ENCODE measurements at places on chromosomes 3 and 15.

DNA sequence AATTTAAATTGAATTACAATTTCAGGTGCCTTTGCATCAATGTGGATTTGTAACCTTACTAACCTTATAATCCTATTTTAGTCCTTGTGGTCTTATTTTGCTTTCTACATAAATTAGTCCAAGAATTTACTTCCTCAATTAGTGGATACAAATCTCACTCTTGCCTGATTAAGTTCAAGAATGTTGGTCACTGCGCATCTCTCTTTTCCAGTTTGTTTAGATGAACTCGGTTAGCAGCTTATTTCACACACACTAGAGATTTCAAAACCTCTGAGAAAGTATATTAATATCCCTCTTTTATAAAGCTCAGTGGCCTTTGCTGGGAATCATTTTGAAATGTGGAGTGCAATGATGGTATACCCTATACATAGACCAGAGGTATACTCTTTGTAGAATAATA, 243.4 kb downstream of the DTWD1 start:
- DNase-seq, result no peak

- no peak for DNase-seq
Observed at GRCh38 chr15:56984681-56985481, 66.4 kb downstream of the TCF12 start.

GRCh38 chr3:175432376-175433025, 573.4 kb downstream of the NAALADL2 start:
- DNase-seq, result no peak

- no peak for DNase-seq
Observed at GRCh38 chr15:91445695-91446228, 345.7 kb downstream of the SV2B start.

DNA sequence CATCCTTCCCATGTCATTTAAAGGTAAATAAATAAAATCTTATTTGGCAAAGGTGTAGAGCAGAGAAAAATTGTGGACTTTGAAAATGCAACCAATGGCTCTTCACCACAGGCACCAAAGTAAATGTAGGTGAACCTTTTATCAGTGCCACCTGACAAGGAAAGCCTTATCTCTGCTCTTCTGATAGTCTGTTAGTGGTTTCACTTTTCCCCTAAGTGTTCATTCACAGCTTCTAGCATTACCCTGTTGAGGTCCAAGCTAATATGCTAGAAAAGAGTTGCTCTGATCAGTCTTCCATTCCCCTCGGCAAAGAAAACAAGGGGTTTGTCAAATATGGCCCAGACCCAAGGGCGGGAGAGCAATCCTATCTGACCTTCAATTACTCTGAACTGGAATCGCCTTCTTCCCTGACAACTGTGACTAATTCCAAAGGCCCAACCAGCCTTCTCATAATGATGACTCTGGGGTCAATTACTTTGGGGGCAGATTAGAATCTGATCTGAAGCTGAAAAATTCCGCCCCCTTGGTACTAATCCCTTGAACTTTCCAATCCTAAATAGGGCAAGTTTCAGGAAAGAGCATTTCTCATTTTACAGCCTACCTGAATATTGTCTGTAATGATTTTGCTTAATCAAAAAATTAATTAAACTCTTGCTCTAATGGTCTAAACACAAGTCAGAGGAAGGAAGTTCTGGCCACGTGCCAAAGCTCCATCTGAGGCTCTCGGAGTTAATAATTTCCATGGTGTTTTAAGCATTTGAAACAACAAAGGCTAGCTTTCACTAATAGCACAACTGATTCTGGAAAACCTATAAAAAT, 52.4 kb downstream of the SETMAR start:
- no peak for DNase-seq

GRCh38 chr3:102400142-102400541, 34.7 kb upstream of the ZPLD1 start:
- no peak for DNase-seq

GRCh38 chr3:110069761-110070160, 732.4 kb upstream of the DPPA4 start:
- no peak for DNase-seq

- no peak for DNase-seq
Observed at GRCh38 chr3:114218006-114218405, 19.4 kb downstream of the ZNF80 start.

GRCh38 chr15:38154837-38155236, 97.8 kb upstream of the SPRED1 start:
- DNase-seq, result no peak

DNA sequence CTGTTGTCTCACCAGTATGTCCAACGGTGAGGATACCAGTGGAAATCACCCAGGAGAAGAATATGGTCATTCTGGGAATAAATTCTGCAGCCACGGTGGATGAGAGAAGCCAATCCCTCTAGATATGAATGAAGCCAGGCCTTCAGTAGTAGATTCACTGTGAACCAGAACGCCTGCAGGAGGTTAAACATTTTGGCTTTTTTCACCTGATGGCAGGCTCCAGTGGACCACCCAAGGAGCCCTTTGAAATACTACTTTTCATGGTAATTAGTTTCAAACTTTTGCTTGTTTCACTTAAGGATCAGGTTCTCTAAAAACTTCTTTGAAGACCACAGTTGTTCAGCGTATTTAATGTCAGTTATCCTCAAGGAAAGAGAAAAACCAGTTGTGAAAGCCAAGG, 353.4 kb downstream of the RORA start:
- no peak for DNase-seq

DNA sequence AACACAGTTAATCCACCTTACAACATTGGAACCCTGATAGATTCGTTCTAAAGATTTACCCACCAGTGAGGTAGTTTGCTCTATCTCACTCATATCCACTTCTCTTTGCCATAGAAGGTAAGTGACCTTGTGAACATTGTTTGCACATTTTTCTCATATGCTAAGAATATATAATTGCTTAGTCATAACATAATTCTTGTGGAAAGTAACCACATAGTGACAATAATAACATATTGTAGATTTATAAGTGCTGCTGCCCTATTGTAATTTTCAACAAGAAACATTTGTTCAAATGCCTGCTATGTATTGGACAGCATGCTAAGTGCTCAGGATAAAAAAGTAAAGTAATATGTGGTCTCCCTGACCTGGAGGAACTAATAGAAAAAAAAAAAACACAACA, 554.2 kb upstream of the KCNMB2 start:
- no peak for DNase-seq

DNA sequence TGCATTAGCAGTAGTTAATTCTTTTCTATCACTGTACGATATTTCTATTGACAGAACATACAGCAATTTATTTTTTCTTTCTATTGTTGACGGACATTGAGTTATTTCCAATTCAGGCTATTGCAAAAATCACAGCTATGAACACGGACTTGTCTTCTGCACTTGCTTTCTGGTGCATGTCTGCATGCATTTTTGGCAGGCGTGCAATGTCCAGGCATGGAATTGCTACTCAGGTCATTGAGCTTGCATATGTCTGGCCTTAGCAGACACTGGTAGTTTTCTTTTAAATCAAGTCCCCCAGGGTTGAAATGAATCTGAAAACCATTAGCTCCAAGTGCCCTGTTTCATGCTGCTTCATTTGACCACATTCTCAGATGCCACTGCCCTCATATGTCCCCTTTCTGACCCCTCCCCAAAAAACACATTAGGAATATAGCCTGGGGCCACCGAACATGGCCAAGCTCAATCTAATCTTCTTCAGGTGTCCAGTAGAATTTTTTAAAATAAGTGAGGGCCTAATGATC, 72.8 kb downstream of the LRIG1 start:
- no peak for DNase-seq

- no peak for DNase-seq
Observed at GRCh38 chr15:89494941-89495637, 1.3 kb downstream of the RHCG start.

GRCh38 chr3:127177226-127177625, 15.7 kb upstream of the PRR23E start:
- DNase-seq, result no peak

DNA sequence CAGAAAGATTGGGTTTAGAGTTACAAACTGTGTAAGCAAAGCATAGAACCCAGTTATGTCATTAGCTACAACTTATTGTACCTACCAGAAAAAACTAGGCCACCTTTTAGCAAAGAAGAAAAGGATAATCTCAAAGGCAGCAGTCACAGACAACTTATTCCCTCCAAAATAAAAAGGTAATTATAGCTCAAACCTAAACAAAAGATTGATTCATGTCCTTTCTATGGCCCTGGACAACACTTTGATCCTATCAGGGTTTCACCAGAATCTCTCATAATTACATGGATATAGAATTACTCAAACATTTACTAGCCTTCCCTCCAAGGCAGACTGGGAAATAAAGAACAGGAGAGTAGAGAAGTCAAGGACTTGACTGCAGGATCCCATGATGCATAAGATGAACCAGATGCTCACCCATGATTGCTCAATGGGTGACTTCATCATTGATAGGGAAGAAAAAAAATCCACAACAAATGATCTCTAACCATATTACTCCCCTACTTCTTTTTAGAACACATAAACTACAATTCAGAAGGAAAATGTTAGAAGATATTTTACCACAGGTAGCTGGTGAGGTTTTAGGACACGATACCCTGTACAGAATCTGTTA, 17.4 kb downstream of the DET1 start:
- DNase-seq, result no peak

DNA sequence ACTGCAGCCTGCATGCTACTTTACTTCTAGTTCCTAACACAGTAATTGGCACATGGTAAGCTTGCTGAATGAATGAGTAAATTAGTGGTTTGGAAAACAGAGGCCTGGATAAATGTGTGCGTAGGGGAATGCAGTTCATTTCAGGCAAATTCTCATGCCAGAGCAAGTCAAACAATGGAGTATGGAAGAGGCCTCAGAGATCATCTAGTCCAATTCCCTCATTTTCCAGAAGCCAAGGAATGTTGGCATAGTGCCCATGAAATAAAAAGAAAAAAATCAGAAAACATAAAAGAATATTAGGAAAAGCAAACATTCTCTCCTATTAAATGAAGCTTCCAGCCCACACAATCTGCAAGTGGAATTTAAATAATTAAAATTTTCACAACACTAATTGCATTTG, 92.4 kb downstream of the MB21D2 start:
- no peak for DNase-seq

- no peak for DNase-seq
Observed at GRCh38 chr3:62493109-62493801, 119.9 kb upstream of the FEZF2 start.

DNA sequence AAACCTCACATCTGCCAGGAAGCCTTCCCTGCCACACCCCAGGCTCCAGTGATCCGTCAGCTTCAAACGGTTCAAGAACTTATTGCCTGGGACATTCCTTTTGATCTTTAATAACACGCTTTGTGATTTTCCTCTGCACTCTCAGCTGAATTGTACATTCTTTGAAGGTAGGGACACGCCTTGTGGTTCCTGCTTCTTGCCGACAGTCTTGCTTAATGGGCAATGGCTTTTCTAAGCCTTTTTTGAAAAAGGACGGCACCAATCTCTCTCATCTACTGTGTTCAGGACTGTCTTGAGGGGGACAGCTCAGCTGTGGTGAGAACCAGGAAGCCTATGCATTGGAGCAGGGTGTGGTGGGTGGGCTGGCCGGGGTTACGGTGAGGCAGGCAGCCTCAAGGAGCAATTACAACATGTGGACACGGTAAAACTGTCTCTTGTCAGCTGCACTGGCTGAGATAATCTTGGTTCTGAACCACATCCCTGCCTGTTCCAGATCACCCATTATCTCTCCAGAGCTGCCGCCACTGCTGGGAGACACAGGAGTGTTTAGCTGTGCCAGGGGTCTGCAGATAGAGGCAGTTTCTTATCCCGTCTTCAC, 46.0 kb upstream of the GLCE start:
- no peak for DNase-seq

DNA sequence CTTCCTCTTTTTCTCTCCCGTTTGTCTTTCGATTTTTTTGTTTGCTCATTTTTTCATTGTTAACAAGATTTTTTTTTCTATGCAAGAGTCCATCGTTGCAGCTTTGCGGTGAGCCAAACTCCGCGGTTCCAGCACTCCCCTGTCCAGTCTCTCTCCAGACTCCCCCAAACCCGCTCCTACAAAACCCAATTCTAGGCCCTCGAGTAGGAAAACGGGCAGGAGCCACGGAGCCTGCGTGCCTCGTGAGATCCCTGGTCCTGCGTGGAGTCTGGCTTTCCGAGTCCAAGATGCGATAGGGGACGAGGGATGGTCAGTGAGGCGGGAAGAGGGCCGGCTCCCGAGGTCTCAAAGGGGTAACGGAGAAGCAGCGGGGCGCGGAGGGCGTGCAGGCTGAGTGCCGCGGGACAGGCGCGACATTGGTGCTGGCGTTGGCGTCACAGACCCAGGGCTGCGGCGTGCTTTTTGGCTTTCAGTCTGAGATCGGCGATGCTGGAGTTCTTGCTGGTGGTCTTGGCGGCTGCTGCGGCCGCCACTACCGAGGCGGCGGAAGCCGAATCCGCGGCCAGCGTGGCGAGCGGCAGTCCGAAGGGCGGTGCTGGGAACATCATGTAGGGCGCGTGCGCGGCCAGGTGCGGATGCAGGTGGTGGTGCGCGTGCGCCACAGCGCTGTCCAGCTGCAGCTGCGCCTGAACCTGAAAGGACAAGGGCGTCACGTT, 8.5 kb downstream of the SHOX2 start:
- peak; percentile 75 for DNase-seq

DNA sequence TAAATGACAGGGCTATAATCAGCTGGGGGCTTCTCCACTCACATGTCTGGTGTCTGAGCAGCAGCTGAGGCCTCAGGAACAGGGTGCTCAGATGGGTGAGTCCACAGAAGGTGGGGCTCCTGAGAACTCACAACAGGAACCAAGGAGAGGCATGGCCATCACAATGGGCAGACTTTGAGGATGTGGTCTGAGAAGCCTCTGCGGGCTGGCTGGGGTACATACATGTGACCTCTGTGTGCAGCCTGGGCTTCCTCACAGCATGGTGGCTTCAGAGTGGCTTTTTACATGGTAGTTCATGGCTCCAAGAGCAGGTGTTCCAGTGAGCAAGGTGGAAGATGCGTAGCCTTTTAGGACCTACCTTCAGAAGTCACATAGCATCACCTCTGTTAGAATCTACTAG, 58.8 kb downstream of the TRPC1 start:
- DNase-seq, result no peak

- no peak for DNase-seq
Observed at GRCh38 chr3:284322-284721, 87.8 kb downstream of the CHL1 start.

DNA sequence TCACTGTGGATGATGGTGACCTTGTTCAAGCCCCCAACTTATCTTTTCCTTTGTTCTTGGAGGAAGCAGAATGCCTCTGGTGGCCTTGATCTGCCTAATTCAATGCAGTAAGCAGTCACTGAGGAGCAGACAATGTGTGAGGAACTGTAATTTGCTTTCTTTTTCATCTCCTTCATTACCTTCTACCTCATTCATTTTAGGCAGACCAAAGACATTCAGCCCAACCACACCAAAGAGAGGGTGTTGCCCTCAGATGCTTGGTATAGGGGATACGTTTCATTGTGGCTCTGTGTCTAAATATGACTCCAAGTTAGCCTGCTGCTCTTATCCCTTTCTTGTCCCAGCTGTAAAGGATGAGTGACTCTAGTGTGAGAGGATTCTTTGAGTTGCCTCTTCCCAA, 15.3 kb downstream of the EXOSC7 start:
- DNase-seq, result no peak

GRCh38 chr15:89358755-89359439, 24.3 kb upstream of the POLG start:
- DNase-seq, result peak; percentile 85
